ENCODE measurements at places on chromosomes 3 and 15.

DNA sequence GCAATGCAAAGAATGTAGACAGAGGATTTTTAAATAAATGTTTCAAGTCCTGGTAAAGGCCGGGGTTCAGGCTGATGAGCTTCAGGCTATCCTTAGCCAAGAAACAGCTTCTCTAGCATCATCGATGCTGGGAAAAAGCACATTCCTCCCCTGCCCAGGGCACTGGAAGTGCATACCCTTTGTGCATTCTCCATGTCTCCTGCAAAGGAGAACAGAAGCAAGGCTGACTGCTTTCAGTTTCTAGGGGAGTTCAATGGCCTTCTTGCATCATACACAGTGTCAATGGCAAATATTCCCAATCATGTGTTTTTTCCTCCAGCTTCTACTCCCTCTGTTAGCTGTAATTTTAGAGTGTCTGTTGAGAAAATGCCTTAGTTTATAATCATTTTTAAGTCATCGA, 59.9 kb downstream of the GPR176 start:
- H3K4me1 ChIP-seq, result no peaks in the 10 kb centered on the region
- no peaks in the 10 kb centered on the region for H3K36me3 ChIP-seq
- H3K27me3 ChIP-seq, result no peaks in the 10 kb centered on the region
- H3K4me3 ChIP-seq, result no peak overlapping the region
- no peak for DNase-seq

GRCh38 chr3:193954752-193955151, 181.2 kb upstream of the HES1 start:
- no peak overlapping the region for H3K4me3 ChIP-seq
- H3K36me3 ChIP-seq, result peaks cover 17% of the 10 kb centered on the region
- H3K4me1 ChIP-seq, result peaks cover 10% of the 10 kb centered on the region
- no peak overlapping the region for H3K27ac ChIP-seq
- DNase-seq, result no peak

GRCh38 chr15:40240619-40241221, 1.9 kb downstream of the PAK6 start:
- peaks cover 4% of the 10 kb centered on the region for H3K27me3 ChIP-seq
- no peak overlapping the region for H3K27ac ChIP-seq
- no peak for DNase-seq
- H3K4me1 ChIP-seq, result peaks cover 31% of the 10 kb centered on the region
- H3K36me3 ChIP-seq, result no peaks in the 10 kb centered on the region
- H3K4me3 ChIP-seq, result no peak overlapping the region

- H3K27ac ChIP-seq, result no peak overlapping the region
- H3K27me3 ChIP-seq, result peaks cover 6% of the 10 kb centered on the region
- no peak overlapping the region for H3K4me3 ChIP-seq
- DNase-seq, result no peak
- no peaks in the 10 kb centered on the region for H3K36me3 ChIP-seq
Observed at GRCh38 chr3:53991240-53991639, 99.6 kb upstream of the SELENOK start.

GRCh38 chr15:72559781-72560180, 85.7 kb downstream of the ARIH1 start:
- H3K27ac ChIP-seq, result no peak overlapping the region
- H3K36me3 ChIP-seq, result peaks cover 52% of the 10 kb centered on the region
- no peak for DNase-seq
- H3K4me3 ChIP-seq, result no peak overlapping the region

Data from mesothelial cell of epicardium (in vitro differentiated cells).